ENCODE measurements at places on chromosomes 16 and 17.

DNA sequence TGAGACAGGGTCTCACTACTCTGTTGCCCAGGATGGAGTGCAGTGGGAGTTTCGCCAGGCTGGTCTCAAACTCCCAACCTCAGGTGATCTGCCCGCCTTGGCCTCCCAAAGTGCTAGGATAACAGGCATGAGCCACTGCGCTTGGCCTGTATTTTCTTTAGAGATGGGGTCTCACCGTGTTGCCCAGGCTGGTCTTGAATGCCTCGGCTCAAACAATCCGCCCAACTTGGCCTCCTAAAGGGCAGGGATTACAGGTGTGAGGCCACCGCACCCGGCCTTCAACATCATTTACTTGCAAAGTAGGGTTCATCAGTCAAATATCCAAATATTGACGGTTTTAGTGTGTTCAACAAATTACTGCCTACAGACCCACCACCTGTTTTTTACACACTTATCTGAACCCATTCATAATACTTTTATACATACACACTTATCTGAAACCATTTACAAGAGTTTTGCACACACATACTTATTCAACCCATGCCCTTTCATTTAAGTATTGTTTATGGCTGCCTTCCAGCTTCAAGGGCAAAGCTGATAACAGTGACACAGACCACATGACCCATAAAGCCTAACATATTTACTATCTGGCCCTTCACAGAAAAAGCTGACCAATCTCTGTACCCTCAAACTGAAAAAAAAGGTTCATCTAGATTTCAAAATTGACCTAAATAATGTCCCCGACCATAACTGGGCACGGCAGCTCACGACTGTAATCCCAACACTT, 11.9 kb downstream of the TMEM170A start:
- no peak for DNase-seq

- DNase-seq = no peak
Measured at GRCh38 chr17:75908201-75908600, 3.5 kb upstream of the MRPL38 start.

DNA sequence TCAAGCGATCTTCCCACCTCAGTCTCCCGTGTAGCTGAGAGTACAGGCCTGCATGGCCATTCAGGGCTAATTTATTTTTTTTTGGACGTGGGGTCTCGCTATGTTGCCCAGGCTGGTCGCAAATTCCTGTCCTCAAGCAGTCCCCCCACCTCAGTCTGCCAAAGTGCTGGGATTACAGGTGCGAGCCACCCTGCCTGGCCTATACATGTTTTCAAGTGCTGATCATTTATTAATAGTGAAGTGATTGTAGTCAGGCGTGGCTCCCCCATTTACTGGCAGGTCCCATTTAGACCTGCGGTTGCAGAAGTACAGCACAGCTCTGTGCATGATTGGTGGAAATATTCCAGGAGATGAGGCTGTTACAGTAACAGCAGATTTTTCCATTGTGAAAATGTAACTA, 8.4 kb downstream of the FOXK2 start:
- DNase-seq = no peak

DNA sequence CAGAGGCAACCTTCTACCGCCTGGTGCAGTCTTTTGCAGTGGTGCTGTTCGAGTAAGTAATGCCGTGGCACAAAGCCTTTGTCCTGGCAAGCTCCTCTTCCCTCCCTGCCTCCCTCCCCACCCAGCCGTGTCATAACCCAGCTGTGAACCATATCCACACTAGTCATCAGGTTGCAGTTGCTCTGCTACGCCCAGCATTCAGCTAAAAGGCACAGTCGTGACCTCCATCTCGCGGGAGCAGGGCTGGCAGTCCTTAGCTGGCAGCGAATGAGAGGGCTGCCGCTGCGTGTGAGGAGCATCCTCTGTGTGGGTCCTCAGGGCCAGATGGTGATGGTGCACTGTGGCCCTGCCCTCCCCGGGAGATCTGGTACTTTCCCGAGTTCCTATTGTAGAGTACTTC, 39.3 kb downstream of the CIBAR2 start:
- DNase-seq = no peak

- DNase-seq = peak; percentile 84
Measured at GRCh38 chr17:77099997-77100396, 40.8 kb upstream of the SEC14L1 start.

GRCh38 chr17:30821871-30822723, 2.4 kb downstream of the CRLF3 start:
- DNase-seq = no peak

DNA sequence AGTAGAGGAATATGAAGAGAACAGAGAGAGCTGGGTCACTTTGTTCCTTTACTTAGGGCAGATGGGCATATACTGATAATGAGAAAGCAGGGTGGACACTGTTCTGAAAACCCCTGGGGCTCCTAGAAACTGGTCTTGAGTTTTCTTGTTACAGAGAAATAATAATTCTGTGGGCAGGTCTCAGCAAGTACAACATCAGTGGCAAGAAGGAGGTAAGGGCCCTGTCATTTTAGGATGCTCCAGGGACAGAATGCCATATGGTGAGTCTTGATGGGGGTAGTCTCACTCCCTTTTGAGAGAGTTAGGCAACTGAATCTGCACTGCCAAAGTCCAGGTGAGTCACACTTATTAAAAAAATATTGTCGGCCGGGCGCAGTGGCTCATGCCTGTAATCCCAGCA, 102.3 kb downstream of the KCNJ2 start:
- DNase-seq = no peak

DNA sequence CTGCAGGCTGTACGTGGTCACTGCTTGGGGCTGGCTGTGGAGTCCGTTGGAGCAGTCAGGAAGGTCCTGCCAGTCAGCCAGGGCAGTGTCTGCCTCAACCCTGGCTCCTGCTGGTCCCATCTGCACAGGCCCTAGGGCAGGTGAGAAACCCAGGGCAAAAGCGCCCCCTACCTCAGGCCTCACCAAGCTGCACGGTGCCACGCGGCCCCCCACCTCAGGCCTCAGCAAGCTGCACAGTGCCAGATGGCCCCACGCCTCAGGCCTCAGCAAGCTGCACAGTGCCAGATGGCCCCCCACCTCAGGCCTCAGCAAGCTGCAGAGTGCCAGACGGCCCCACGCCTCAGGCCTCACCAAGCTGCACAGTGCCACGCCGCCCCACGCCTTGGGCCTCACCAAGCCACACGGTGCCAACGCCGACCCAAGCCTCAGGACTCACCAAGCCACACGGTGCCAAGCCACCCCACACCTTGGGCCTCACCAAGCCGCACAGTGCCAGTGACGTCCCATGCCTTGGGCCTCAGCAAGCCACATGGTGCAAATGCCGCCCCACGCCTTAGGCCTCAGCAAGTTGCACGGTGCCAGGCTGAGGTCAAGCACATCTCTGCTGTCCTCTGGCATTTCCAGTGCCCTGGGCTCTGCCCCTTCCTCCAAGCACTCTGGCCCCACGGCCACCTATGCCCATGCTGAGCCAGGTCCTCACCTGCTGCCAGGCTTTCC, 5.5 kb downstream of the TMEM204 start:
- peak; percentile 37 for DNase-seq

GRCh38 chr17:82496529-82497434, 22.8 kb upstream of the FOXK2 start:
- DNase-seq = peak; percentile 92

- DNase-seq = no peak
Measured at GRCh38 chr17:33973491-33973890, 281.6 kb upstream of the CCL2 start.

Data from CD4-positive, alpha-beta T cell treated with Interleukin-4 for 1 hour (primary cell).